Stimulated activated CD4-positive, alpha-beta T cell treated with anti-CD3 and anti-CD28 coated beads, Interleukin-1b, Interleukin-23, amount 100 ng/mL, for 24 hours (primary cell): ENCODE measurements at places on chromosomes 4 and X.

DNA sequence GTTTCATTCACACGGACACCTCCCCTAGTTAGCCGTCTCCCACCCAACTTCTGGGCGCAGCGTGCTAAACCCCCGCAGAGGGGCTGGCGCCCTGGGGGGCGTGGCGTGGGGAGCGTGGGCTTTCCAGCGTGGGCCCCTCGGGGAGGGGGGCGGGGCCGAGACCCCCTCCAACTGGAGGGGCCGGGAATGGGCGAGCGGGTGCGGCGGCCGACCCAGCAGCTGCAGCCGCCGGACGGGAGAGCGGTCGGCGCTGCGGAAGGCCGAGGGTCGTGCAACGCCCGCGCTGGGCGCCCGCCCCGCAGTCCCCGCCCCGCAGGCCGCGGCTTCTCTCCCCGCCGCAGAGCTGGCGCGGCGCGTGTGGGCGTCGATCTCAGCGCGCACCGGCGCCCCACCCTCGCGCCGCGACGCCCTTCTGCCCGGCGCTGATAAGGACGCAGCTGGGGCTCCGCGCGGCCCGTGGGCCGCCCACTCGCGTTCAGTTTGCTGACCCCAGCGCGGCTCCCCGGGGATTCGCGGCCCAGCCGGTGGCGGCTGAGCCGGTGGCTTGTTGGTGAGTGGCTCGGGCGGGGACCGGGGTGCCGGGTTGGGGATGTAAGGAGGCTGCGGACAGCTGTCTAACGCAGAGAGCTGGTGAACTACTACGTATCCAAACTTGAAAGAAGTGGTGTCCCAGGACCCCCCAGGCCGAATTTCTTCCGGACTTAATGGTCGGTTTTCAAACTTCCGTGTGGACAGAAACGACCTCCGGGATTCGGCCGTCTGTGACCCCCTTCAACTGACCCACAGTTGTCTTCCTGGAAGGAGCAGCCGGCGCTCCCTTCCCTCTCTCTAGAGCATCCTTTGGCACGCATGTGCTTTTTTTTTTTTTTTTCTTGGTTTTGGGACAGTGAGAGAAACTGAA is 1.5 kb downstream of the FHDC1 start:
- DNase-seq: no peak

DNA sequence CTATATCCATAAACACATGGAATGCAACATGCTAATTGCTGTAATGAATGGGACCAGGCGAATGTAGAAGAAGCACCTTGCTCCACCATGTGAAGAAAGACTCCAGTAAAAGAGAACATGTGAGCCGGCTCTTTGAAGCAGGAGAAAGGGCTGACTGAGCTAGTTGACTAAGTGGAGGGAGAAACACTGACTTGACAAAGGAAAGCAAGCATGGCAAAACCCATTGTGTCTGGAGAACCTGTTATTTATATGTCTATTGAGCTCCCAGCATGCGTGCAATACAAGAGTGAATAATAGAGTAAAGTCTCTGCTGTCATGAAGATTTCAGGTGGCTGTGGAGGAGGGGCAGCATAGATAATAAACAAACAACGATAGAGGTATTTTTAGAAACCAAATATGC is 559.9 kb downstream of the RAB28 start:
- no peak for DNase-seq

- DNase-seq: no peak
Observed at GRCh38 chr4:69888336-69888735, 28.4 kb upstream of the SULT1E1 start.

DNA sequence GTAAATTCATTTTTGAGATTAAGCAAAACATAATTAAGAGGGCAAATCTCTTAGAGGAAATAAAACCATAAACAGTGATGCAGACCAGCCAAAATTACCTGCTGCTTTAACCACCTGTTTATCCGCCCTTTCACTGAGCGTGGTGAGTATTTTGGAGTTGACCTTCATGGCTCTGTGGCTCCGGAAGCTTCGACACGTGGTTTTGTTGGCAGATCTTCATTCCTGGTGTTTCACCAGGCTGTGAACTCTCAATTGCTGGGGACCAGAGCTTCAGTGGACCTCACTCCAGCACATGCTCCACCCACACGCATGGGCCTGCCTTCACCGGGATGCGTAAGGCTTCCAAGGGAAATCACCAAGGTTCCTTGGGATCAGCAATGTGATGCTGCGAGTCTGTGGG is 83.8 kb downstream of the FHDC1 start:
- no peak for DNase-seq

GRCh38 chrX:155179346-155179997 is 36.8 kb upstream of the VBP1 start:
- DNase-seq: no peak

DNA sequence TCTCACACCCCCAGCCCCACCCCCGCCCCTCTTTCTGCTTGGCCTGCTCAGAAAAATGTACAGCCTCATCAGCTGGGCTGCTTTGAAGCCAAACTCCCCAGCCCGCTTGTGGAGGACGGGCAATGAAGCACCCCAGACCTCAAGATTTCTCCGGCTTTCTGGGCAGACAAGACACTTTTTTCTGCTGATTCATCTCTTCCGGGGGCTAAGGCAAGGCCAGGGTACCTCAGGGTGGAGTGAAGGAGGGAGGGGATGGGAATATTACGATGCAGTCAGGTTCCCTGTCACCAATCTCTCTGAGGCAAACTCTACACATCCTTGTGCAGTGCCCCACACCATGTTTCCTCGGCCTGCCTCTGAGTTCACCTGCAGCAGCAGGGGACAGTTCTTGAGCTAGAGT is 66.9 kb upstream of the ATP6AP2 start:
- DNase-seq: no peak
